ENCODE measurements at places on chromosomes 1 and 21.

DNA sequence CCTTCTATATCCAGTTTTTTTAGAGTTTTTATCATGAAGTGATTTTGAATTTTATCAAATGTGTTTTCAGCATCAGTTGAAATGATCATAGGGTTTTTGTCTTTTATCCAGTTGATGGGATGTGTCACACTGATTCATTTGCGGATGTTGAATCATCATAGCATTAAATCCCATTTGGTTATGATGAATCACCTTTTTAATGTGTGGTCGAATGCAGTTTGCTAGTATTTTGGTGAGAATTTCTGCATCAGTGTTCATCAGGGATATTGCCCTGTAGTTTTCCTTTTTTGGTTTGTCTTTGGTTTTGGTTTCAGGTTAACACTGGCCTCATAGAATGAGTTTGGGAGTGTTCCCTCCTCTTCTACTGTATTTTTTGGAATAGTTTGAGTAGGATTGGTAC lies 80.3 kb downstream of the DIRAS3 start:
- no peak for DNase-seq

- DNase-seq, result no peak
Measured at GRCh38 chr1:236701782-236702181, 15.5 kb downstream of the ACTN2 start.

GRCh38 chr1:34792868-34793727 lies at the start of gene GJA4:
Gene GJA4, plus strand, starts transcription at chr1:34792999. Its CDS starts 1,215 bp downstream, at chr1:34794214.
- no peak for DNase-seq

DNA sequence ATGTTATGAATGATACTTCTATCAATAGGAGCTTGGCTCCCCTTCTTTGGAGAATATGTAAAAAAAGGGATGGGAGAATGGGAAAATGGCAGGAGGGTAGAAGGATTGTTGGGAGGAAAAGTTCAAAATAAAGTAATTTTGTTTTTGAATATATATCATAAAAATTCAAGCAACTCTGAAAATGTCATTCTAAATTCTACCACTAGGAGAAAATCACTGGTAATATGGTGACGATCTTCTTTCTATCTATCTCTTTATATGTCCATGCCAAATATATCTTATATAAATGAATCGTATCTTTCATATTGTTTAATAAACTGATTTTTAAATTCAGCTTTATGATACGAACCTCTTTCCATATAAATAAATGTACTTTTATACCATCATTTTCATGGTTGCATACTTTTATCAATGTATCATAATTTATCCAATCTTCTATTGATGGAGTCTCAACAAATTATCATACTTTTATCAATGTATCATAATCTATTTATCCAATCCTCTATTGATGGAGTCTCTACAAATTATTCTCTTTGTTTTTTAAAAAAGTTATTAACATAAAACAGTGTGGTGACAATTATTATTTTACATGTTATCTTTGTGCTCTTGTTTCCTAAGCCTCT lies 73.7 kb upstream of the MARK1 start:
- DNase-seq, result no peak

- no peak for DNase-seq
Measured at GRCh38 chr1:41171266-41171874, 70.7 kb downstream of the SCMH1 start.

DNA sequence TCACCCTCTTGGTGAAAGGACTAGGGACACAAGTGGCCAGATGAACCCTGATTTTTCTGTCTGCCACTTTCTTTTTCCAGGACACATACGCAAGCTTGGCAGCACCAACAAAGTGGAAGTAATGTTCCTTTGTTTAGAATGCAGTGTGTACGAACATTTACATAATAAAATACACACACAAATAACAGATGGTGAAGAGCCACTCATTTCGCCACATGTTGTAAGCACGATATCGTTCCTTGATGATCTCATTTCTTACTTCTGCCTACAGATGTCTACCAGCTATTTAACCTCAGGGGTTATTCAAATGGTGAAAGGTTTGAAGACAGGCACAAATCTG lies 670.2 kb upstream of the CXADR start:
- no peak for DNase-seq

GRCh38 chr1:211985556-211986264 lies 49.6 kb downstream of the INTS7 start:
- no peak for DNase-seq

DNA sequence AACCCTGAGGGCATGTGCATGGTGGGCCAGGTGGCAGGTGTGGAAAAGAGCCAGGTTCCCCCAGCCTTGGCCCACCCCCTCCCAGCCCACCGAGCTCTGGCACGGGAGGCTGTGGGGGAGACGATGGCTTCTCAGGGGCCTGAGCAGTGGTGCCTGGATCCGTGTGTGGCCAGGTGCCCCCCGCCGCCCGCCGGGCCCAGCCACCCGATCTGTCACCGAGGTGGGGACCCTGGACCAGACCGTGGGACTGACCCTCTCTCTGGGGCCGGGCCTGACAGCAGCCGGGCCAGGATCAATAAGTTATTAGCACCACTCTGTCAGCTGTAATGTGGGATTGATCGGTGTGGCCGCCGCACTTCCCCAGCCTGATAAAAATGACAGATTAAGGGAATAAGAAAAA lies 13.8 kb downstream of the SAMD11 start:
- DNase-seq, result no peak

- DNase-seq, result no peak
Measured at GRCh38 chr1:5647234-5647633, 345.0 kb downstream of the NPHP4 start.

DNA sequence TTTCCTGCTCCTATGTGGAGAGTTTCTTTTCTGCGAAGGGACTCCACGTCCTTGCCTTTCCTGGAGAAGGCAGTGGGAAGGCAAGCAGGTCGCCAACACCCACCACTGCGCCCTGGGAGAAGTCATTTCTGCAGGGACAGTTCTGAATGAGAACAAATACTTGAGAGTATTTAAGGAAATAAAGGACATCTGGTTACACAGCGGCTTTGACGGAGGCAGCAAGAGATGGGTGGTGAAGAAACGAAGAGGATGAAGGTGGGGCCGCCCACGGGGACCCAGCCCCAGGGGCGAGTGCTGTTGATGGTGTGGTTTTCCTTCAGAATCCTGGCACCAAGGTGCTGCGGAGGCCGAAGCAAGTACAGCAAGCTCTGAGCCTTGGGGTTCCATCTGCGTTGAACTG lies 75.5 kb downstream of the PSMG1 start:
- no peak for DNase-seq

GRCh38 chr1:28021064-28021463 lies 61.3 kb downstream of the XKR8 start:
- no peak for DNase-seq

- DNase-seq, result no peak
Measured at GRCh38 chr1:29282135-29282923, 46.0 kb downstream of the PTPRU start.

GRCh38 chr1:189751311-189751710 lies 726.4 kb downstream of the BRINP3 start:
- no peak for DNase-seq

DNA sequence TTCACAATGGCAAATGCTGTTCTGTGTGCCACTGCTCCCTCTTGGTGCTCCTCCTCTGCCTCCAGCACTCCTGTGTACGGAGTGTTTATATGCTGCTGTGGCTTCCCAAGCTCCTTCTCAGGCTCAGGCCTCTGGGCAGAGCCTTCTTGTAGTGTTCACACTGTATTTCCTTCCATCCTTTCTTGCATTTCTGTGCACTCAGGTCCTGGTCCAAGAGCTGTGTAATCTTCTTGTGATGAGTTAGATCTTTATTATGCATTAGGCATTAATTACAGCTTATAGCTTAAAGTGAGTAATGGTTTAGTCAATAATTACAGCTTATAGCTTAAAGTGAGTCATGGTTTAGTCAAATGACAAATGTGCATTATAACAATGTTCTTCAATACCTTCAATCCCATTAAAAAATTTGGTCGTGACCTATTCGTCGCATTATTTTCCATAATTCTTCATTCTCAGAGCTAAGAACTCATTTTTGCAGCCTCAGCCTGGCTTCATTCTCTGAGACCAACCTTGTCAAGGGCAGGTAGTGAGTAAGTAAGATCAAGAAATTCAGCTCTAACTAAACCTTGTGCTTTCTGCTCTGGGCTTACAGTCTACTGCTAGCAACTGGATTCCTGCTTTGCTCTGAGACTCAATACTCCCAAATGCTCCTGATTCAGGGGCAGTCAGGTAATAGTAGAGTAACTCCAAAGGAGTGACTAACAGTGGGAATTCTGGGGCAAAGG lies 154.5 kb upstream of the SPAG17 start:
- DNase-seq, result no peak

GRCh38 chr1:40630488-40631223 lies 34.8 kb downstream of the RIMS3 start:
- DNase-seq, result peak; percentile 10

GRCh38 chr1:224513787-224514209 lies 79.2 kb upstream of the WDR26 start:
- peak; percentile 79 for DNase-seq

DNA sequence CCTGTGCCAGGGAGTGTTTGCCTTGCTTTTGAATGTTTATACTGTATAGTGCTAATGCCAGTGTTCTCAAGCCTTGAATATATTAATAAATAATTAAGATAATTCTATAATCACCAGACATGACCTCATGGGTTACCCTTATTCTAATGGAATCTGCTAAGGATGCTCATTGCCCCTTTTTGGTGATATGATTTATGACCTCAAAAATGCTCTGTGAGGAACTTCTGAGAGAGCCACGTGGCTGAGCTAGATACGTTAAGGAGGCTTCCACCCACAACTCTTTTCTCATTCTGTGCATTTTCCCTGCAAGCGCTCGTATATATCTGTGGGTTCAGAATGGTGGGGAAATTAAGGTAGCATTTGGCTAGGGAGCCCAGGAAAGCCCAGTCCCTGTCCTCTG lies 19.6 kb upstream of the SLC30A1 start:
- no peak for DNase-seq

- no peak for DNase-seq
Measured at GRCh38 chr1:150267896-150268295, 920 bp downstream of the APH1A start.

DNA sequence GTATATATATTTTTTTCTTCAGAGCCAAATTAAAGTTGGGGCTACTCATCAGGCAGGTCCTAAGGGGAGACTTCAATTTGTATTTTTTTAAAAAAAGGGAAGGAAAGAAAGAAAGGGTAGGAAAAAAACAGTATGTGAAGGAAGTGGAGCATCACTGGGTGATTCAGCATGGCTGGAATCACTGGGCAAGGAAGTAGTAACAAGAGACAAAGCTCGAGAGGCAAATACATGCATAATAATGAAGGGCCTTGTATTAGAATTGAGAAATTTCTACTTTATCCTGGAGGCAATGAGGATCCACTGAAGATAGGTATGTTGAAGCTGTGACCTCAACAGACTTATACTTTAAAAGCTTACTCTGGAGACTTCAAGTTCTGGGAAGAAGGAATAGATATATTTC lies 184.4 kb downstream of the COQ8A start:
- no peak for DNase-seq

DNA sequence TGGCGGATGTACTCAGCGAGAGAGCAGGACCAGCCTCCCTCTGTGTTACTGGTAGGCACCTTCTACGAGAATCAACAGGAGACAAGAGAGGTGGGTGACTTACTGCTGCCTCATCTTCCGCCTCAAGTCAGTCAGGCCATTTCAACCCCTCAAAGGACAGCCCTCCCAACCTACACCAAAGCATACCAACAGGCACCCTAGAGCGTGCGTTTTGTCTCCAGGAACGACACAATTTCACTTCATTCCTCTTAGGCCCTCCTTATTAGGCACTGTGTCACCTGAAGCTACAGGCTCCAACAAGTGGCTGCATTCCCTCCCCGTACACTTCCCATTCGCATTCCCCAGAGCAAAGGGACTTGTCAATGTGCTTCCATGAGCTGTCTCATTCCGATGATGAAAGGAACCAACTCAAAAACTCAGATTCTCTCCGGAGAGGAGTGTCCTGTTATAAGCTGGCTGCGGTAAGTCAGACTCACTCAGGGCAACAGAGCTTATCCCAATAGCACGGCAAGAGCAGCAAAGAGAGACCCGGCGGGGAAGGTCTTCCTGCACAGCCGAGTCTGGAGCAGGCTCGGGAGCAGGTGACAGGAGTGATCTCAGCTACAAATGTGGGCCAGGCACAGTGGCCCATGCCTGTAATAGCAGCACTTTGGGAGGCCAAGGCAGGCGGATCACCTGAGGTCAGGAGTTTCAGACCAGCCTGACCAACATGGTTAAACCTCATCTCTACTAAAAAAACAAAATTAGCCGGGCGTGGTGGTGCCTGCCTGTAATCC lies 120.6 kb upstream of the IFFO2 start:
- no peak for DNase-seq

- DNase-seq, result no peak
Measured at GRCh38 chr1:68191717-68192116, 40.6 kb downstream of the WLS start.

DNA sequence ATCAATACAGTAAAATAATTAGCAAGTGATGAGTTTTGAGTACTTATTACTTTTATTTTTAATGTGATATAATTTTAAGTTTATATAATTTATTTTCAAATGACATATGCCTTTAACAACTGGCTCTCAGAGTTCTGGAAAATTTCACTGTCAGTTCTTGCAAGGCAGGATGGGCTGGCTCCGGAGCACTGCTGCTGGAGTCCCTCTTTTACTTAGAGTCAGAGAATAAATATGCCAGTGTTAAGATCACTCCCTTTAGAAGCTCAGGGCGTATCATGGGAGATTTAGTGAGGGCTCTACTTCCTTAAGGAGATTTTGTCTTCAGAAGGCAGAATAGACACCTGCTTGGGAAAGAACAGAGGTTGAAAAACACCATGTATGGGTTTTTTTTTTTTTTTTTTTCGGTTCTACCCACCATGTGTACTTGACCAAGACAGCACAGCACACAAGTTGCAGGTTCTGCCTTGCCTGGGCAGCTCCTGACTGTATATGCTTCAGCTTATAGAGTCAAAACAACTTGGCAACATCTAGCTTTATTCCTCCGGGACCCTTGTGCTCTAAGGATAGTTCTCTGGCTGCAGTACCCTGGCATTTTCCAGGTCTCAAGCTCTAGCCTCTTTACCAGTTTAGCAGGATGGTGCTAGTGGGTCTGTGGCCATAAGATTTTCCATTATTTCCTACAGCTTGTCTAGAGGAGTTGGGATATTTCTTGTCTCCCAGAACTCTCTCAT lies 29.7 kb upstream of the FMOD start:
- no peak for DNase-seq

DNA sequence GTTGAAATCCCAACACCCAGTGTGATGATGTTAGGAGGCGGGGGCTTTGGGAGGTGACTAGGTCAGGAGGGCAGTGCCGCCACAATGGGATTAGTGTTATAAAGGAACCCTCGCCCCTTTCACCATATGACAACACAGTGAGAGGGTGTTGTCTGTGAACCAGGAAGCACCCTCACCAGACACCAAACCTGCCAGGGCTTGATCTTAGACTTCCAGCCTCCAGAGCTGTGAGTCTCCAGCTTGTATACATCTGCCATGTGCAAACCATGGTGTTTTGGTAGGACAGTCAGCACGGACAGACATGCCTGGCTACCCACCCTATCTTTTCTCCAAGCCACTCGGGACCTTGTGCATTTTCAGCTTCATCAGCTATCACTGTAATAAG lies 4.0 kb downstream of the TRIM11 start:
- no peak for DNase-seq

GRCh38 chr1:183291802-183292514 lies 105.9 kb downstream of the LAMC2 start:
- DNase-seq, result no peak
